ENCODE measurements at places on chromosomes 2 and 18.
A peak's percentile ranks its signal among the peaks of the same experiment; 100 is the strongest.

- DNase-seq, result no peak
These were observed 119.8 kb downstream of the PLEKHM3 start for GRCh38 chr2:207905546-207905945.

DNA sequence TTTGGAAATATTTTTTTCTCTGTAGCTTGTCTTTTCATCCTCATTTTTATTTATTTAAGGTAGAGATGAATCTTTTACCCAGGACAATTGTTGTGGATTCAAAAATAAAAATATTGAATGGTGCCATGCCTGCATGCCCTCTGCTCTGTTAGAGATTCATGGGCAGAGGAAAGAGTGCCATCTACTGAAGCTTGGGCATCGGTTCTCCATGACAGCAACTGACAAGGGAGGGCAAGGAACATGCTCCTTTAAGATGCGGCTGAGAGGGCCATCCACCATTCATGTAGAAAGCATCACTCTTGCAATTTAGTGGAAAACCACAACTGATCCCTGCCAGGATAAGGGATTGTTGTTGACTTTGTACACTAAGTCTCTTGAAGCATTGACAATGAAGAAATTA, 79.9 kb downstream of the PARD3B start:
- DNase-seq, result no peak

- no peak for DNase-seq
These were observed 47.1 kb downstream of the CDCA7 start for GRCh38 chr2:173401716-173402326.

DNA sequence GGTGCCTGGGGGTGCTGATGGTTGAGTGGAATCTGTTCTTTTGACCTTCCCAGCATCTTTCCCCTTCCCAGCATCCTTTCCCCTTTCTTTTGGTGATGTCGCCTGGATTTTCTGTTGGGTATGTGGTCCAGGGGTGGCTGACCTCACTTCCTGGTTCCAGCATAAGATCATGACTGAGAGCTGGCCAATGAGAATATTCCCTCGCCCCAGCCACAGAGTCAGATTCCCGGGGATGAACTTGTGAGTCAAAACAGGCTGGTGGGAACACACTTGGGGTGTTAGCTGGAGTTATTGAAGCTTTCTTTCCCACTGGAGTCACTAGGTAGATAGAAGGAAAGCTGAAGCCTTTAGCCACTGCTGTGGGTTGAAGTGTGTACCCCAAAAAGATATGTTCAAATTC, 28.0 kb upstream of the FOSL2 start:
- DNase-seq, result no peak

- DNase-seq, result no peak
These were observed 336.0 kb upstream of the TNP1 start for GRCh38 chr2:217195658-217196446.

- no peak for DNase-seq
These were observed 46.3 kb upstream of the VIT start for GRCh38 chr2:36650031-36650829.

GRCh38 chr18:2908166-2908945, 61.5 kb downstream of the EMILIN2 start:
- DNase-seq, result no peak

GRCh38 chr18:77144451-77145118, 12.0 kb upstream of the MBP start:
- DNase-seq, result no peak

- no peak for DNase-seq
These were observed 1438.1 kb downstream of the DPP10 start for GRCh38 chr2:115880558-115880957.

GRCh38 chr2:199488772-199489400, 31.1 kb upstream of the SATB2 start:
- peak; percentile 60 for DNase-seq

DNA sequence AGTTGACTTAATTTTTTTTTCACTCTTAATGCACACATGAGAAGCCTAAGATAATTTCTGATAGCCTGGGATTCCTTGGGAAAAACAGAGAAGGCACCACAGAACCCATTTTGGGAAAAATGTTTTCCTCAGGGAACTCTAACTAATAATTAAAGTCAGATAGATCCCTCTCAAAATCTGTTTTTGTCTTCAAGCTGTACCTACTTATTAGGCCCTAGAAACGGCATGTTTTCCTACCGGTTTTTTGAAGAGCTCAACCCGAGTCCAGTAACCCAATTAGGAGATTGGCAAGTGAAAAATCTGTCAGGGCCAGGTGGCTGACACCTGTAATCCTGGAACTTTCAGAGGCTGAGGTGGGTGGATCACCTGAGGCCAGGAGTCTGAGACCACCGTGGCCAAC, 16.1 kb upstream of the PDK1 start:
- DNase-seq, result no peak

DNA sequence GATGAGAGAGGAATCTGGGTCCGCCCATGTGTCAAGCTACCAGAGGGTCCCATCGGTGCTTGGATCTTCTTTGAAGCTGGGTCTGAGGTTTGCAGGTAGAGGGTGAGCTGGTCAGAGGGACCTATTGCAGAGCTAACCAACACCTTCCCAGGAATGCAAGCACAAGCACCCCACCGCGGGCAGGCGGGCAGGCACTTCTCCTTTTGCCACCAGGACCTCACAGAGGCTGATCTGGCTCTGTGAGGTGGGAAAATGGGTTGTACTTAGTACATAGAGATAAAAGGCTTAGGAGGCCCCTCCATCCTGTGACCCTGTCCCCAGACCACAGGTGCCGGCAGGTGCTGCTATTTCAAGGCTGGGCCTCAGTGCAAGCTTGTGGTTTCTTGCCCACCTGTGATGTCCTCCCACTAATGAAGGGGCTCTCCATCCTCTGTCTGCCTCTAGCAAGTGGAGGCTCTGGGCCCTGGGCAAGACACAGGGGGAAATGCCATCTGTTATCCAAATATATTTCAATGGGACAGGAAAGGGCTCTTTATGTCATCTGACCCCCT, 31.4 kb upstream of the IL37 start:
- no peak for DNase-seq

GRCh38 chr2:41853427-41854191, 194.2 kb upstream of the PKDCC start:
- peak; percentile 15 for DNase-seq

GRCh38 chr2:190795686-190796085, 84.9 kb upstream of the GLS start:
- no peak for DNase-seq

- DNase-seq, result no peak
These were observed 28.3 kb downstream of the MYO7B start for GRCh38 chr2:127563458-127564428.

GRCh38 chr2:153071090-153071489, 352.7 kb downstream of the ARL6IP6 start:
- DNase-seq, result no peak

DNA sequence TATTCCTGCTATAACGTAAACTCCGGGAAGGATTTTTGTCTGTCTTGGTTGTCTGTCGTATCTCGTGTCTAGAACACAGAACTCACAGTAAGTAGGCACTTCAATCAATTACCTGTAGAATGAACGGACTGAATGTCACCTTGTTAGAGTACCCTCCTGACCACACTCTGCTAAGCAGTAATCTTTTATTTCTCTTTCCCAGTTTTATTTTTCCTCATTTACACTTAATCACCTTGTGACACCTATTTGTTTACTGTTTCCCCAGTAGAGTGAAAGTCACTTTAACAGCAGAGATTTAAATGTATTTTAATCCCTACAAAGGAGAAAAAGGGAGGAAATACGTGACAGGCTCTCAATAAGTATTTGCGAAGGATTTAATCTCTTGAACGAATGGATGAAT, 514 bp upstream of the EPB41L5 start:
- DNase-seq, result no peak

DNA sequence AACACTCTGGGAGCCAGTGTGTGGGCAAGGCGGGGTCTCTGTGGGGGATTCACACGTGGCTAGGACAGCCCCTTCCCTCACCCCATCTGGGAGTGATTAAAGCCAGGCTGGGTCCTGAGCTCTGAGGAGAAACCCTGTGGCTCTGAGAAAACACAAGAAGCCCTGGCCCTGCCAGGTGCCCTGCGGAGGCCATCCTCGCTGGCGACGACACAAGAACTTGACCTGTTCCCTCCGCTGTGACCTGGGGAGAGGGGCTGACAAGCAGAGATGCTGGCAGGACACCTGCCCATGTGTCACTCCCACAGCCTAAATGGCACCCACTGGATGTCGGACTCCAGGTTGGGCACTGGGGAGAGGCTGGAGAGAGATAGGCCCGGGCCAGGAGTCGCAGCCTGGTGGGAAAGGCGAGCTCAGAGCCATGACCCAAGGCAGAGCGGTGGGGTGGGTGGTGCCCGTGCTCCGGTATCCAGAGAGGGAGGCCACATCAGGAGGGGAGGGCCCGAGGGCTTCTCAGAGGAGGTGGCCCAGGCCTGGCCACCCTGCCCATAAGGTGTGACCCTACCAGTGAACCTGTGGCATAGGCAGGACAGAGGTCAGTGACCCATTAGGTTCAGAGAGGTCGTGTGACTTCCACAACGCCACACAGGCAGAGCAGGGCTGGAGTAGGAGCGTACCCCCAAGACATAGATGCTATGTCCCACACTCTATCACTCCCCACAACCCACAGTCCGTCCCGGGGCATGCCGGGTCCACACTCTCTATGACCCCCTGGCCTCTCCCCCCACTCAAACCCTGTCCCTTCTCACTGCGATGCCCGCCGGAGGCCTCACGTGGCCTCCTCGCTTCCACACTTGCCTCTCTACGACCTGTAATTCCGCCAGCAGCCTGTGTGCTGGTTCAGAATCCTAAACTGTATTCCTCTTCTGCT, 59.4 kb upstream of the HPCAL1 start:
- no peak for DNase-seq

- DNase-seq, result no peak
These were observed 77.2 kb downstream of the NAT8 start for GRCh38 chr2:73564986-73565385.

DNA sequence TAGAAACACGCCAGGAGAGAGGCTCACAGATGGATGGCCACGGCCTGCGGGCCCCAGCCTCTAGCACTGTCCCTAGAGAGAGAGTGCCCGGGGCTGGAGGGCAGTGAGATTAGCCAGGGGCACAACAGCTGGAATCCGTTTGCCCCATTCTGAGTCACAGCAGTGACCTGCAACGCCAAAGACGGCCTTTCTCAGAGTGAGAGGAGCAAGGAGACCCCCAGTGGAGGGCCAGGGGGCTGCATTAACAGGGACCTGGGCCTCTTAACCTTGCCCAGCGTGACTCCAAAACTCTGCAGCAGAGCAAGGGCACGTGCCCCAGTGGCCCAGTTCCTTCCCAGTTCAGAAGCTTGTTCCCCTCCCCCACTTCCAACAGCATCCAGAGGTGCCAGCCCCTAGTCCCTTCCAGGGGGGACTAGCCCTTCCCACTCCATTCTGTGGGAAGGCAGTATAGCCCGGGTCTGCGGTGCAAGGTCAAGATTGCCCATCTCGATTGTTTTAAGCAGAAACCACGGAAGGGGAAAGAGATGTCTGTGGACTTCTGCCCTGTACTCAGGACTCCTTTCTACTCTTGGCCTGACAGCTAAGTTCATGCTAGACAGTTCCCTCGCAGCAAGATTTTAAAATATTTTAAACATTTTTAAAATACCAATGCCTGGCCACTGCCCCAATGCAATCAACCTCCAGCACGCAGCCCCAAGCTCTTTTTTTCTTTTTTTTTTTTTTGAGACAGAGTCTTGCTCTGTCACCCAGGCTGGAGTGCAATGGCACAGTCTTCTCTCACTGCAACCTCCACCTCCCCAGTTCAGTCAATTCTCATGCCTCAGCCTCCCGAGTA, 50.9 kb upstream of the BIN1 start:
- no peak for DNase-seq

GRCh38 chr18:57595347-57595746, 8.8 kb upstream of the FECH start:
- DNase-seq, result no peak

DNA sequence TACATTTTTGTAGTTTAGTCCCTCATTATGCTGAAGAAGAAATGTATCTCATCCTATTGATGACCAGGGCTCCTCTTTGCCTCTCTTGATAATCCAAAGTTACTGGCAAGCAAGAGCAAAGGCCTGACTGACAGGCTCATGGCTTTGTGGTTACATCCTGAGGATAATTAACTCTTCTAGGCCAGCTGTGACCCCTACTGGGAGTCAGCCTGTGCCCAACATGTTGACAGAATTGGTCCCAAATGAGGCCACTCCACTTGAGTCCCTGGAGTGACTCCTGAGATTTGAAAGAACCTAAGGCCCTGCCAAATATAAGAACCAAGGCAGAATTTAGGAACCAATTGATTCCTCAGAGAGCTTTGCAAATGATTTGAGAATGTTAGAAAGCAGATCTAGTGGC, 973.8 kb upstream of the CELF4 start:
- DNase-seq, result no peak

DNA sequence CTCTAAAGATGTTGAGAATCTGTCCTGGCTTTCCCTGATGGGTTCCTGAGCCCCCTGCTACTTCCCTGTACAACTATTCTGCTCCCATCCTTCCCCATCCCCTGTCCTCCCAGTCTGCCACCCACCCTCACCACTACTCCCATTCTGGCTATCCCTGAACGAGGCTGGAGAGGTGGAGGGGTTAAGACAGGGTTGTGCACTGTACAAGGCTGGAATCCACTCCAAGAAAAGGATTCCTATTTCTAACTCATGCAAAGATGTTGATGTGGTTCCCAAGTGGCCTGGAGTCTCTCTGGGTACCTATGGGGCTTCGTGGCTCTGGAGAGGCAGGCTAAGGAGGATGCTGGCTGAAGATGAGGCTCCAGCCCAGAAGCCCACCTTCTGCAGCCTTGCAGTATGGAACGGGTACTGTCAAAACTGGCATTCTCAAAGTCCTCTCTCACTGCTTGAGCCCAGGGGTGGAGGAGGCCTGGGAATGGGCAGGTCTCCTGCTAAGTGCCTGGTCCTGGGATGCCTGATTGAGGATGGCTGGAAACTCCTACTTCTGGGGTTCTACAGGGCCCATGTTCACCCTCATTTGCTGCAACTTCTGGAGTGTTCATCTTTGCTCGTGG, 1.3 kb upstream of the FEV start:
- no peak for DNase-seq

DNA sequence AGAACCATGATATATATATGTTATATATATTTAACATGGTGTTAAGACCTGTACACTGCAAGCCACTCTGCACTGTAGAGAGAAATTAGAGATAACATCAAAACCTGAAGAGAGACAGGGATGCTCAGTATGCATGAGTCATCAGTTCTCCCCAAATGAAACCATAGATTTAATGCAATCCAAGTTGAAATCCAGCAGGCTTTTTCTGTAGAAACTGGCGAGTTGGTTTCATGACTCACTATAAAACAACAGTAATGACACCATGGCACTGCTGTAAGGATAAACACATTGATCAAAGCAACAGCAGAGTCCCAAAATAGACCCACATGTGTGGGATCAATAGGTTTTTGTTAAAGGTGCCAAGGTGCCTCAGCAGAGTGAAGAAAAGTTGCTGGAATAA, 65.8 kb downstream of the RTP5 start:
- no peak for DNase-seq
